ENCODE measurements at places on chromosomes 2 and 18.

GRCh38 chr2:148969659-148970061 lies 68.8 kb upstream of the LYPD6B start:
- no peak for DNase-seq

GRCh38 chr2:135317375-135317774 lies 213.6 kb downstream of the ZRANB3 start:
- no peak for DNase-seq

- no peak for DNase-seq
Observed at GRCh38 chr2:239193925-239194677, 206.7 kb downstream of the HDAC4 start.

DNA sequence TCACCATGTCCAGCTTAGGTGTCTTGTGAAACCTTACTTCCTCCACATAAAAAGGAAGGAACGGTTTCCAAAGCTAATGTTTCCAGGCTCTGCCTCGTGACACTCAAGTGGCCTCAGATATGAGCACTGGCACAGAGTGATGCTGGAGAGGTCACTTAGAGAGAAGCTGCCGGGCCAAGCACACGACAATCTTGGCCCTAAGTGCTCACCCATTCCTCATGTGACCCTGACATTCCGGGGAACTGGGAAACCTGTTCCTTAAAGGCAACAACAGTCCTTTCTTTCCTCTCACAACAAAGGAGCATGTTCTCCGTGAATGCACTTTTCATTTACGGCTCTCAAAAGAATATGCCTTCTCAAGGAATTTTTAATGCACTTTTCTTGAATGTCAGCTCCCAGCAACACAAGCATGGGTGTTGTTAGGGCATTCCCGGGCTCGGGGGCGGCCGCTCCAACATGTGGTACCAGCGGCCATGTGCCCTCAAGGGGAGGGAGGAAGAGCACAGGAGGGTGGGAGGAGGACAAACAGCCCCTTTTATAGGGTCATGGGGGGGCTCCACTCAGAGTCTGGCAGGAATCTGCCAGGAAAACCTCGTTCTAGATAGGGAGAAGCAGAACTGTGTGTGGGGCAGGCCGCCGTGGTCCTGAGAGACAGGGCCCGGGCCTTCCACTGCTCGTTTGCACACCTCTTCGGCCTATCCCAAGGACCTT lies 118.6 kb downstream of the MBP start:
- no peak for DNase-seq

- DNase-seq, result no peak
Observed at GRCh38 chr2:192669505-192670091, 474.9 kb upstream of the TMEFF2 start.
